Activated CD8-positive, alpha-beta memory T cell treated with anti-CD3 and anti-CD28 coated beads, Interleukin-2, amount 50 U/mL, for 48 hours (primary cell): ENCODE measurements at places on chromosomes 7 and 10.

- DNase-seq: no peak
These were observed 80.1 kb upstream of the PRSS1 start for GRCh38 chr7:142669074-142669654.

DNA sequence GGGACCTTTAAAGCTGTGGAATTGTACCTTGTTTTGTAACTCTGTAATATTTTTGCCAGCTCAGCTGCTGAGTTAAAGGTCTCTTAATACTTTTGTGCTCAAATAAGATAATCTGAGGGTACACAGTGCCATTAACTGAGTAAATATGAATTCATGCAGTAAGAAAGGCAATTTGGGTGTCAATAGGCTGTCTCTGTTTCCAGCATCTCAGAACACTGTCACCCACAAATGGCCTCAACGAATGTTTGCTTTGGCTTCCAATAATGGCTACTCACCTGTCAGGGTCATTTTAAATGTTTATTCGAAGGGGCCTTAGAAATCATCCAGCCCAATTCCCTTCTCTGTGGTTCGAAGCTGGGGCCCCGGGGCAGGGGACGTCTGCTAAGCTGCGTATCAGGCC, 225.4 kb downstream of the ZMYND11 start:
- no peak for DNase-seq

- no peak for DNase-seq
These were observed 42.0 kb upstream of the LSM8 start for GRCh38 chr7:118142012-118142411.

- no peak for DNase-seq
These were observed 14.0 kb downstream of the SCRN1 start for GRCh38 chr7:29975561-29975960.
